ENCODE measurements at places on chromosomes 5 and 9. TPM values are rescaled to one million over a fixed set of nuclear protein-coding genes. Genes with fewer than 3 reads are reported as not detected.

CD14 gene
- 0.60 TPM for total RNA-seq

GMCL2 gene
- total RNA-seq, result not detected

SPARC gene
- total RNA-seq, result 1,145 TPM

TMEM167A gene
- 44.6 TPM for total RNA-seq

MACIR gene
- total RNA-seq, result 7.4 TPM

RGMB gene
- total RNA-seq, result 22.1 TPM

DAB2 gene
- total RNA-seq, result 102 TPM

CYLC2 gene
- total RNA-seq, result not detected

SGCD gene
- total RNA-seq, result not detected

TAF11L5 gene
- not detected for total RNA-seq

GABRA6 gene
- not detected for total RNA-seq

TOPORS gene
- total RNA-seq, result 18.4 TPM

GZMA gene
- not detected for total RNA-seq

MYMK gene
- total RNA-seq, result not detected

DPYSL3 gene
- total RNA-seq, result 50.4 TPM

NME5 gene
- 0.39 TPM for total RNA-seq

TRPM3 gene
- total RNA-seq, result 0.05 TPM

IFNA13 gene
- total RNA-seq, result not detected

FBXW2 gene
- total RNA-seq, result 35.8 TPM

STPG3 gene
- not detected for total RNA-seq

SPTLC1 gene
- total RNA-seq, result 81.4 TPM

LCN15 gene
- 1.6 TPM for total RNA-seq

TAL2 gene
- not detected for total RNA-seq

GTF3C4 gene
- 10.9 TPM for total RNA-seq

OCLN gene
- total RNA-seq, result 0.53 TPM

TMC1 gene
- 0.13 TPM for total RNA-seq

ANKRD34B gene
- total RNA-seq, result not detected

RAI14 gene
- total RNA-seq, result 133 TPM

CSF2 gene
- 16.8 TPM for total RNA-seq

CBY3 gene
- total RNA-seq, result not detected

ANKRD18A gene
- total RNA-seq, result not detected

GNA14 gene
- total RNA-seq, result 2.7 TPM

LIX1 gene
- total RNA-seq, result not detected

PCDHGA5 gene
- total RNA-seq, result 0.53 TPM

HAVCR2 gene
- total RNA-seq, result not detected

EPB41L4B gene
- total RNA-seq, result 0.39 TPM

CCDC107 gene
- total RNA-seq, result 25.2 TPM

TLE1 gene
- 41.6 TPM for total RNA-seq

SIMC1 gene
- 8.5 TPM for total RNA-seq

IL3 gene
- total RNA-seq, result not detected

IL7R gene
- 3.8 TPM for total RNA-seq

PIP5KL1 gene
- 1.3 TPM for total RNA-seq

PCDHB9 gene
- total RNA-seq, result 0.15 TPM

SPATA31D4 gene
- not detected for total RNA-seq

CCNI2 gene
- total RNA-seq, result 0.25 TPM

SPAAR gene
- total RNA-seq, result 26.6 TPM

PCDHGC4 gene
- 0.44 TPM for total RNA-seq

OLFM1 gene
- total RNA-seq, result 4.7 TPM

SPACA9 gene
- 1.4 TPM for total RNA-seq

Data from mammary microvascular endothelial cell (primary cell).